ENCODE measurements at places on chromosomes 2 and 18. TPM values are rescaled to one million over a fixed set of nuclear protein-coding genes. Genes with fewer than 3 reads are reported as not detected.

GRCh38 chr2:186302263-186302662, 183.8 kb upstream of the ZC3H15 start:
- DNase-seq, result no peak

Gene SULT1C2
- total RNA-seq, result not detected

Gene CFAP221
- total RNA-seq, result not detected

DNA sequence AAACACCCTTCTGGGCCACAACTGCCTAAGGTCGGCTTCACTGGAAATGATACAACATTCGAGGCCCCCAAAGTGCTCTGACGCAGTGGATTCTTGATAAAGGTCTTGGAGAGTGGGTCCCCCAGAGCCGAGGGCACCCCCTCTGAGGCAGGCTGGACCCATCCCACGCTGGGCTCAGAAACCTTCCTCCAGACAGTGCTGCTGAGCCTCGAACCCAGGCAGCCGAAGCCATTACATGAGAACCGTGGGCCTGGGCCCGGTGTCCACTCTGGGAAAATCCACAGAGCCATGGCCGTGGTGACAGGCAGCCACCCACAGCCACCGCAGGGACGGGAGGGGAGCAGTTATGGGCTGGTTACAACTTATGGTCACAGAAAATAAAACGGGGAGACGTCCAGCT, 81.4 kb upstream of the ID2 start:
- DNase-seq, result no peak

GRCh38 chr2:112089375-112089774, 34.3 kb downstream of the TMEM87B start:
- DNase-seq, result no peak
